SHP77 treated with DMSO at 0.1 percent for 48 hours (cell line): ENCODE measurements at places on chromosomes 7 and 10.

DNA sequence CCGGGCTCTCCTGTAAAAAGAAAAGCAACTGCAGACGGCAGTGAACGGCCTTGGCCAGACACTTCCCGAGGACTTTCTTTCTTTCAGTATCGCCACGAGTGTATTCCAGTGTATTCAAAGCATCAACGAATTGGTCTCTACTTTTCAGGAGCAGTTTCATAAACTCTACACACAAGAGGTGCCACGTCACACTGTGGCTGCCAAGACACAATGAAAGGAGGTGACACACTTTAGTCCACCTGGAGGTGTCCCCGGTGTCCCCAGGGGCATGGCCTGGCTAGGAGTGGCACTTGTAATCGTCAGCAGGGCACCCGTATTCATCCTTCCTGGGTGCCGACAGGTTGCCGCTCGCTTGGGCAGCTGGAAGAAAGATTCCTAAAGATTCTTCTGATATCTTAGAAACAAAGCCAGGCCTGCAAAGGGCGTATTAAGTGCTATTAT lies 5.0 kb downstream of the TNS3 start:
- no peak for DNase-seq

- DNase-seq, result peak; percentile 47
Observed at GRCh38 chr7:44398953-44399574, 73.7 kb upstream of the CAMK2B start.

- DNase-seq, result no peak
Observed at GRCh38 chr7:88140947-88141346, 78.9 kb downstream of the SRI start.

- DNase-seq, result no peak
Observed at GRCh38 chr10:24603333-24603732, 120.4 kb downstream of the ARHGAP21 start.

GRCh38 chr10:87643920-87644319 lies 15.8 kb upstream of the PAPSS2 start:
- DNase-seq, result no peak

DNA sequence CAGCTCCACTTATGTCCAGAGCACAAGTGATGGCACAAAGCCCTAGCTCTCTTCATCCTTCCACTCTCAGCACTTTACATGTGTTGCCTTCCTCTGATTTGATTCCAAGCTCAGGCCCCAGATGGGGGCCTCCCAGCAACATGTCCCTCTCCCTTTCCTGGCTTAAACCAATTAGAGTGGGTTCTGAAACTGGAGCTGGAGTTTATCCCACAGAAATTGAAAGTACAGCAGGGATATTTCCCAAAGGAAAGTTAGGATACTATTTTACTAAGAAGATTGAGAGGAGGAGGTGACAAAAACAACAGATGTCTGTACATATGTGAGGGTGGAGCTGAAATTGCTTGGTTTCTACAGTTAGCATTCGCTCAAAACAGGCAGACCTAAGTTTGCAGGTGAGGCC lies 724.6 kb downstream of the AUTS2 start:
- no peak for DNase-seq

- no peak for DNase-seq
Observed at GRCh38 chr10:47458466-47459154, 25.3 kb downstream of the ANXA8 start.
